ENCODE measurements at places on chromosomes 1 and 21.
A peak's percentile ranks its signal among the peaks of the same experiment; 100 is the strongest.

- no peak for DNase-seq
Measured at GRCh38 chr1:212701910-212702309, 2.3 kb upstream of the BATF3 start.

DNA sequence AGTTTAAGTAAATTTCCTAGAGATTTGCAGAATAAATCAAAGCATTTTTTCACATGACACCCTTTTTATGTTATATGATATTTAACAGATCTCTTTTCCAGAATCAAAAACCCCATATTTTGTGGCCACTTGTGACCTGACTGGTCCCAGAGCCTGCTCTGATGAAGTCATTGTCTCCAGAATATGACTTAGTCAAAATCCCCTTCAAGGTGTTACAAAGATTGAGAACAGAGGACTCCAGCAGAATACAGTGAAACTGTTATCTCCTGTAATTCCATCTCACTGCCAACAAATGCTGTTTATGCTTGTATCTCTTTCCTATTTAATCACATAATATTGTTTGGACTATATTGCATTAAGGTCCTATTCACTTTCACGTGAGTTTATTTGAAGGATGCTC is 25.6 kb downstream of the RGS1 start:
- DNase-seq: no peak

- no peak for DNase-seq
Measured at GRCh38 chr1:200115532-200115931, 88.0 kb downstream of the NR5A2 start.

DNA sequence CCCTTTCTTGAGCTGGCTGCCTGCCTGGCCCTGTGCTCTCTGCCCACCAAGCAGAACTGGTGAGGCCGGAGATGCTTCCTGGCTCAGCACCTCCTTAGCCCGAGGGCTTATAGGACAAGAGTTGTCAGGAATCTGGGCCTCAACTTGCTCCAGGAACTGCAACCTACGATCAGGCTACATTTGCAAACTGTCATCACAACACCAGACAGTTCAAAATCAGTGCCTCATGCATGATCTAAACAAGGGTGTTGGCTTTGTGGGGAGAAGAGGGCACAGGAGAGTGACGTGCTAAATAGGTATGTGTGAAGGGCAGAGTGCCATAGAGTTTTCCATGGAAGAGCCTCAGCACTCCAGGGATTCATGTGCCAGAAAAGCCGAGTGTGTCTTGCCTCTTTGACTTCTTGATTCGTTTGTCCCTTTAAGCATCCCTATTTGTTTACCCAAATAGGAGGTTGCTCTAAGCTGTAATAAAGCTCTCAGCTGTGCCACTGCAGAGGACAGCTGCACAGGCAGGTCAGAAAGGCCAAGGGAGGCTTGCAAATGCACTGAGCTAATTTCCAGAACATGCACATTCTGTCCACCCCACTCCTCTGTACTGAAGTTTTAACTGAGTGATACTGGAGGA is 30.2 kb upstream of the NEK2 start:
- DNase-seq: no peak

DNA sequence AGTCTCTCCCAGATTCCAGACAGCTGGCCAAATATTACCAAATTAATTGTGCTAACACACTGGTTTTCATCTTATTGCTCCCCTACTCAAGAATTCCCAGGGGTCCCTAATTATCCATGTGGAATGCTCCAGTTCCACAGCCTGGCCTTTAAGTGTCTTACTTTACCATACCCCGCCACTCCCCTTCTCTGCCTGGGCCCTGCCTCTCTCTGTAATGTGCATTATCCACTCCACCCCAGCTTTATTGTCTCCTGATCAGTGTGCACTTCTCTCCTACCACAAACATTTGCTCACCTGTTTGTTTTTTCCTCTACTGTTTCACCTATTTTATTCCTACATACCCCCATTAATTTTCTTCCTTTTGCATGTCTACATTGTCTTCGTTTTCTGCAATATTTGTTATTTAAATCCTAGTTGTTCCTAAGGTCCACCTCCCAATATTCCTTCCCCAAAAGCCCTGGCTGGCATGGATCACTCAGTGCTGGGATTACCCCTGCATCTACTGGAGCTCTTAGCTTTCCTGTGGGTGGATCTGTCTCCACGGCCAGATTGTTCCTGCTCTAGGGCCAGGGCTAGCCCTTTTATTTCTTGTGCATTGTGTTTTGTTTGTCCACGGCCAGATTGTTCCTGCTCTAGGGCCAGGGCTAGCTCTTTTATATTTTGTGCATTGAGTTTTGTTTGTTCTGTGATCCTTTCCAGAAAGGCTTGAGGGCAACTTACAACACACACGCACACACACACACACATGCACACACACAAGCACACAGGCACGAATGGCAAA is 33.4 kb upstream of the ATP1B1 start:
- DNase-seq: no peak

DNA sequence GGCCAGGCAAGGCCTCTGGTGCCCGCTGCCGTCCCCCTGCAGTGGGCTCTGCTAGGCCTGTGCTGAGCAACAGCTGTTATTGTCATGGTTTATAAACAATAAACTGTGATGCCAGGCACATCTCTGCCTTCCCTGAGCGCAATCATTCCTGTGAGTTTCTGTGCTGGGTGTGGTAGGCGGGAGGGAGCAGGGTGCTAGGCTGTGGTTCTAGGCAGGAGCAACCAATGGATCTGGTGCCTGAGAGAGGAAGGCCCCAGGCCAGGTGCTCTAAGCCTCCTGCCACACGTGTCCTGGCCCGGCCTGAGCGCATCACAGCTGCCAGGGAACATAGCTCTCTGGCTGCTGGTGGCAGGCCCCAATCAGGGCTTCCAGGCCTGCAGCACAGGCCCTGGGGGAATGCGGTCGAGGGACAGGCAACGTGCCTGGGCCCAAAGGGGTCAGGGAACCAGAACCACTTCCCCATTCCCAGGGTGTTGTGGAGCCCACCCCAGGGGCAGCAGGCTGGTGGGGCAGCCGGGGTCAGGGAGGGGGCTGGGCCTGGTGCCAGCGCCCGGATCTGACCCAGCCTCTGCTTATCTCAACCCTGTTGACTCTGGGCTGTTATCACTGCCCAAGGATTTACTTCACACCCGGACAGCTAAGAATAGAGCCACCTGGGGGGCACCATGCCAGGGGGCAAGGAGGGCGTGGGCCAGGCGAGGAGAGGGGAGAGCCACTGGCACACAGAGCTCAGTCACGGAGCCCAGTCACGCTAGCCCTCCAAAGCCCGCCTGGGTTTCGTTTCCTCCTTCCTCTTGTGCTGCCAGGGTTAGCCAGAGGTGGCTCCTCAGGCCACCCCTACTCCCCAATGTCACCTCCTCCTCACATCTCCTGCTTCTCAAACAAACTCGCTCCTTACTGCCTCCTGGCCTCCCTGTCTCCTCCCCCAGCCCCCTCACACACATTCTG is 11.5 kb downstream of the TRIM46 start:
- DNase-seq: no peak

GRCh38 chr1:52332411-52332810 is 33.6 kb downstream of the CC2D1B start:
- no peak for DNase-seq

DNA sequence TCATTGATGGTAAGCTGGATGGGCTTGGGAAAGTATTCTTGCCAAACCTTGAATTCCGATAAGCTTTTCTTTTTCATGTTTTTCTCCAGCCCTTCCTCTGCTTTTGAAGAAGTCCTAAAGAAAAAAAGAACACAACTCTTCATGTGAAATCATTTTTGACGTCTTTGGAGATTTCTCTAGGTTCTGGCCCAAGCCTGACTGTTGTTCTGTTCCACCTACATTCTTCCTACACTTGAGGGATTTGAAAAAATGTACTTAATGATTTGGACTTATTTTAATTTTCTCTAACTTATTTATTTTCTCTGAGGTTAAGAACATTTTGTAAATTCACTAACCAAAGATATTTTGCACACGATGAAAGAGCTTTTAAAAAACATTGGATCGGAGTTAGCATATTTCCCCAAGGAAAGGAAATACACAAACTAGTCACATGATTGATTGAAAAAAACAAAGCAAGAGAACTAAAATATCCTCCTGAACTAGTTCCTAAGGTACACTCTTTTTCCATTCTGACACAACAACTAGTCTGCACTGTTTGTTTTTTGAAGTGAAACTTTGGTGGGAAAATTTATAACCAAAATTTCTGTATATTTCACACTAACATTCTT is 82.3 kb downstream of the LTN1 start:
- no peak for DNase-seq

DNA sequence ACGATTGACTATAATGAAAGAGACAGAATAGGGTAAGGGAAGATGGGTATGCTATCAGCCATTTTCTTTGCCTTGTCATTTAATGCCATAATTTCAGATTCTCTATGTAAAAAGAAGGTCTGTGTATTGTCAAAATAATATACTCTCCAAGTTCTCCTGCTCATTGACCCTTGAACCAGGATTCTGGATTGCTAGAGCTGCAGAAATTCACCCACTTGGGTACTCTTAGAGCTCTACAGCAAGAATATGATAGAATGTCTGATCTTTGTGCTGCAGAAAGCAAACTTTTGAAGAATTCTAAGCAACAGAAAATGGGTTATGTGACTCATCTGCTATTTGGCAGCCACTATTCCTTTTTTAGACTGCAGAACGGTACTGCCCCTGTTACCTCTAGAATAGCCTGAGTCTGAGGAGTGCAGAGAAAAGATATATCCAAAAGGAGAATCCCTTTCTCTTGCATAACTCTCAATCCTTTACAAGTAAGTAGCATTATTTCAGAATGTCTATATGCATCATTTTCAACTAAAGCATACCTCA is 78.2 kb upstream of the TENT5C start:
- no peak for DNase-seq

GRCh38 chr21:46146856-46147255 is 8.5 kb downstream of the FTCD start:
- no peak for DNase-seq

DNA sequence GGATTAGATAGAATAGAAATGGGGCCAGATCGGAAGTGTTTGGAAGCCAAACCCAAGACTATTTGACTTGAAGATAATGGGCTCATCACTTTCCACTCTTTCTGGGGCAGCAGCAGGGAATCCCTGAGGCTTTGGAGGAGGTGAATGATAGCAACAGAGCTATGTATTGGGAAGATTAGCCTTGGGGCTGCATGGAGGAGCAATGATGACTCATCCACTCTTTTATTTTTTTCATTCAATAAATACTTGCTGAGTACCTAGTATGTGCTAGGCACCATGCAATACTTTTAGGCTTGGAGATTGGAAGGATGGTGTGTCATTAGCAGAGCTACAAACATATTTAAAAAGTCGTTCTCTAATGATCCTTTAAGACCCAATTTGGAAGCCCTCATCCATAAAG is 166.9 kb upstream of the FOXD3 start:
- no peak for DNase-seq

GRCh38 chr1:229664133-229664689 is 38.2 kb downstream of the URB2 start:
- peak; percentile 94 for DNase-seq

DNA sequence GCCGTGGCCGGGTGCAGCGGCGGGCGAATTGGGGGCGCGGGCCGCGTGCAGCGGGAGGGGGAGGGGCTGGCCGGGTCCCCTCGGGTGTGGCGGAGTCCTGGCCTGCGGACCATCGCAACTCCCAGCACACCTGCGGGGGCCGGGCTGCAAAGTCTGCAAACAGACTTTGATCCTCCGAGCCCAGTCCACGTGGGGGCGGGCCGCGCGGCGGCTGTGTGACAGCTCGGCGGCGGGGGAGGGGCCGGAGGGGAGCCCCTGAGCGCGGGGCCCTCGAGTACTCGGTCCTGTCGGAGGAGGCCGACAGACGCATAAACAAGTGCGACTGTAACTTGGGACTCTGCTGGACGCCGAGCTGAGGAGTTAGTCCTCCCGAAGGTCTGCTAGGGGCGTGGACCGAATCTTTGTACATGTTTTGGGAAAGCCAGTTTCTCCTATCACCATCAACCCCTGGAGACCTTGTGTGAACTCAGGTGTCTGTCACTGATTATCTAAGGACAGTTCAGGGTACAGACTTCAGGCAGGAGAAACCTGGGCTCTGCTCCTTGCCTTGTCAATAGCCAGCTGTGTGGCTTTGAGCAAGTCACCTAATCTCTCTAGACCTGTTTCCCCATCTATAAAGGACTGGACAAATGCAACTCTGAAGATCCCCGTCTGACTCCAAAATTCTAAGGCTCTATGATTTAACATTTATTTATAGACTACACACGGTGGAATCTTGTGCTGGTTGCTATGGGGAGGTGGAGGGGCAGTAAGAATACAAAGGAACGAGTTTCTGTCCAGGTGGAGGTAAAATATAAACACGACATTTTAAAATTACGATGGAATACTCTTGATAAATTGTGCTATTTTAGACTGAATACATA is 710 bp upstream of the SLC30A1 start:
- DNase-seq: no peak

DNA sequence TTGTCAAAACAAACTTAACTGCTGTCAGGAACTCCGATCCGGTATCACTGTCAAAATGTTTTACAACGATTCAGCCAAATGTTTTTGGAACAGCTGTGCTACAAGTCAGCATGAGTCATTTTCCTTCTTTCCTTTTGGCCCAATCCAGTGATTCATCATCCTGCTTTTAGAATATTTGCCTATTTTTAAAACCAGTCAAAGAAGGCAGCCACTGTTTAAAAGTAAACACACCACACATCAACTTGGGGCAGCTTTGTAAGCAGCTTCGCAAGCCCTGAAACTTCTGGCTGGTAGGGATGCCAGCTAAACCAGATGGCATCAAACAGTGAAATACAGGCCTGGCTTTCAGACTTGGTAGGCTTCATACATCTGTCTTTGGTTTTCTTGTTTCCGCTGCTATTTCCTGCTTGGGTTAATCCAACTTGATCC is 14.9 kb downstream of the MAP3K7CL start:
- no peak for DNase-seq

- DNase-seq: no peak
Measured at GRCh38 chr1:29708381-29708780, 472.1 kb downstream of the PTPRU start.

DNA sequence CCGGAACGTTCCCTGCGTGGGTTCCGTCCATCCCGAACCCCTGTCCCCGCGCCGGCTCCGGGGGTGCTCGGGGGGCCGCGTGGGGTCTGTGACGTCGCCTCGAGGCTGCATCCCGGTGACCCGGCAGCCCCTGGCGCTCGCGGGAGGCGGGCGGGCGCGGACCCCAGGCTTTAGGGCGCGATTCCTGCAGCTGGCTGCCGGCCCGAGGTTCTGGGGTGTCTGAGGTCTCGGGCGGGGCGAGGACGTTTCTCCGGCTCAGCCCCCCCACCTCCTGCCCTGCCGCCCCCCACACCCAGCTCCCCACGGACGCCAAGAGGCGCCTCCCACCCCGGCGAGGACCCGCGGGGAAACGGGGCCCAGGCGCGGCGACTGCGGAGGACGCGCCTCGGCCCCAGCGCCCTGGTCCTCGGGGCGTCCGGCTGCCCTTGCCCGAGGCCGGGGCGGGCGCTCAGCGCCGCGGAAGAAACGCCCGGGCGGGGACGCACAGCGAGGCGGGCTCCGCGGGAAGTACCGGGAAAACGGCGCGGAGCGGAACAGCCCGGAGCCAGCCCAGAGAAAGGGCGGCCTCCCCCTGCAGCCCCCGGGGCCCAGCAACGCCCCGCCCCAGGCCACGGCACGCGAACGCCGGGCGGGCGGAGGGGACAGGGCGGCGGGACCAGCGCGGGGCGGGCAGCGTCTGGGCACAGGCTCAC is 1.3 kb upstream of the PCBP3 start:
- no peak for DNase-seq

Measured in activated T-cell treated with anti-CD3 and anti-CD28 coated beads, Interleukin-2, amount 50 U/mL, for 48 hours (primary cell).